ENCODE measurements at places on chromosomes 12 and 14.

GRCh38 chr14:99524091-99524661 lies 43.0 kb downstream of the CCNK start:
- no peak for DNase-seq

GRCh38 chr14:26896447-26896846 lies 298.6 kb upstream of the NOVA1 start:
- DNase-seq = no peak

DNA sequence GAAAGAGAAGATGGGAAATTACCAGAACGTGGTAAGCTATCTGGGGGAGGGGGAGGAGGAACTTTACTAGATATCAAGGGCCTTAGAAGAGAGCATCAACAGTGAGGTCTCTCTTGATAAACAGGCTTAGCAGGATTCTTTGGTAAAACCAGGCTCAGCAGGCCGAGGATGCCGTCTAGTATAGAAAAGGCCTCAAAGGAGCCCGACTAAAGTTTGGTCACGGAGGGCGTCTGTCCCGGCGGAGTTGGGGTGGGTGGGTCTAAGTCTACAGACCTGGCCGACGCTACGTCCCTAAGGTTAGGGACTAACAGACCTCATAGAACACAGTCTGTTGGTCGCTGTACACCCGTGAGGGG lies 538 bp upstream of the TIGAR start:
- DNase-seq = no peak

DNA sequence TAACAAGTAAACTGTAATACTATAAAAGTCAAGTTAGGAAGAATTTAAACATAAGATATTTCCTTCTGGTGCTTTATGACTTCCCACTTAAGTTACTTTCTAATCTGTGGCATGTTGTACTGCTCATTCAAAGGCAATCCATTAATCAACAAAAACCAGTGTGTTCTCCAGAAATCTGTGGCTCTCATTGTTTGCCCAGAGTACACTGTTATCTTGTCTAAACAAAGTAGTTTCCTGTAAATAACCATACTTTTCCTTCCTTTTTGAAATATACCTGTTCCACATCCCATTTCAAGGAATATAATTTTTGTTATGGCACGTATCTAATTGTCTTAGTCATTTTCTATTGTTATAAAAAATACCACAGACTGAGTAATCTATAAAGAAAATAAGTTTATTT lies 184.1 kb downstream of the CCER1 start:
- DNase-seq = no peak

DNA sequence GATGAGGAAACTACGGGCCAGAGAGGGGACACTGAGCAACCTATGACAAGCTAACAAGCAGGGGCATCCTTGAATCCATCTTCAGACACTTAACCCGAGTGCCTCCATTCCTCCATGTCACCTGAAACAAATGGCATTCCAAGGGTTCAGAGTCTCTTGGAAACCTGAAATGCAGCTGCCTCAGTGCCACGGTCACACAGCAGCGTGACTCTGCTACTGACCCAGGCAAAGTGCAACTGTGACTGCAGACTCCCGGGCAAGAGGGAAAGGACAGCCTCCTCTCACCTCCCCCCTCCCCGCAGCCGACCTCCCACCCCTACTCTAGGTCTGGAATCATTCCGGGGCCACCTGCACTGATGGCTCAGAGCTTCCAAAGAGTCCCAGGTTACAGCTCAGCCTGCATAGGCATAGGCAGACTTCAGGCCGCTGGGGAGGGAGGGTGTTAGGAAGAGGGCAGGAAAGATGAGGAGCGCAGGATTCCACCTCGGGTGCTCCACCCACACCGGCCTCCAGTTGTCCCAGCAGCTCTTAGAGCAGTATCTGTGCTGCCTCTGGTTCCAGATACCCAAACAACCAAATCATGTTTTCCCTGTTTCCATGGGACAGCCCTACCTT lies 53.2 kb downstream of the KCNK10 start:
- DNase-seq = no peak

- no peak for DNase-seq
Observed at GRCh38 chr12:108645686-108646599, 12.2 kb upstream of the SELPLG start.

GRCh38 chr12:120231316-120232011 lies 30.6 kb upstream of the RPLP0 start:
- peak; percentile 92 for DNase-seq

- DNase-seq = peak; percentile 26
Observed at GRCh38 chr14:81348061-81348460, 52.1 kb downstream of the STON2 start.

- no peak for DNase-seq
Observed at GRCh38 chr12:119949594-119949993, 39.4 kb upstream of the BICDL1 start.

DNA sequence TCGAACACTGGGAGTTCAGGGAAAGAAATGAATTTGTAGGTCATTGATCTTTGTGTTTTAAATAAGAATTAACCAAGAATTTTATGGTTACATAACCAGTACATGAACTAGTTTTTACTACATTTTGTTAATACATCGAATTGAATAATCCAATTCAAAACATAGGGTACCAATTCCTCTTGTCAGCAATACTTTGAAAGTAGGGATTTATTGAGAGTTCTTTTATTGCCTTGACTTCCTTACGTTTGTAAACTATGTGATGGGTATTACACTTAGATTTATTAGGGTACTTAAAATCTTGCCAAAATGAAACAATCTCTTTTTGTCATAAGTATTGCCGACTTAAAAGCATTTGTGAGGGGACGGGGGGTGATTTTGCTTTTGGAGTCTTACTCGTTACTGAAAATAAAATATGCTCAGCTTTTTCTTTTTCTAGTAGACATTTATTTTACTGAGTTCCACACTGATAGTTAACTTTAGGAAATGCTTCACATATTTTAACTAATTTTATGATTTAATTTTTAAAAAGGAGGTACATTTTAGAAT lies 22.4 kb downstream of the SOCS2 start:
- DNase-seq = no peak

DNA sequence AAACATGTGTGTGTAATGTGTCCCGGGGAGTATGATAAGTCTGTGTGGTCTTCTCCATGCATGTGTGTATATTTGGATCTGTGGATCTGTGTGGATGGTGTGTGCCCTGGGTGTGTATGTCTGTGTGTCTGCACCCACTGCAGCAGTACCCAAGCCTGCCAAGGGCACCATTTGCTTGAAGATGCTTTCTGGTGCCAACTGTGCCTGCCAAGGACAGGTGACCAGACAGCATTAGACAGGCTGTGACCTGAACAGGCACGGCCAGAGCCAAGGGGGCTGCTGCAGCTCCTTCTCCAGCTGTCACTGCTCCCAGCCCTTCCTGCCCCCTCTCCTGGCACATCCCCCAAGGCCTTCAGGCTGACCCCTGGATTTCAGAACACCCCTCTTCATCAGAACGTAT lies 35.0 kb downstream of the DTX1 start:
- DNase-seq = no peak

GRCh38 chr14:101009531-101009930 lies 106.0 kb upstream of the RTL1 start:
- no peak for DNase-seq

- no peak for DNase-seq
Observed at GRCh38 chr12:64299628-64300027, 77.5 kb upstream of the KICS2 start.
